ENCODE measurements at places on chromosomes 16 and 17.

DNA sequence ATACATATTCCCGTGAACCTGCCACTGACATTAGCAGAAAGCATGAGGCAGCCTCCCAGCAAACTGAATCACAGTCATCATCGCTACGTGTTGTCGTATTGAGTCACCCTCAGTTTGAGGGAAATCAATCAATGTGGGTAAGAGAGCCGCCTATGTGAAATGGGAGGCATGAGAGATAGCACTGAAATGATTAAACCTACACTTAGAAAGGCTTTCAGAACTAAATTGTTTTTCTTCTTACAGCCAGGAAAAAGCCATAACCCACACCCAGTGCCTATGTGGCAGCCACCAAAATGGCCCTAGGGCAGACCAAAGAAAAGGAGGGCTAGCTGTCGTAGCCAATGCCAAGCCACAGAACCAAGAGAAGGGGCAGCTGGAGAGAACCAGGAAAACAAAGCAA, 90.5 kb downstream of the ADAMTS18 start:
- DNase-seq, result no peak

GRCh38 chr16:4225075-4225474, 16.8 kb downstream of the SRL start:
- no peak for DNase-seq

DNA sequence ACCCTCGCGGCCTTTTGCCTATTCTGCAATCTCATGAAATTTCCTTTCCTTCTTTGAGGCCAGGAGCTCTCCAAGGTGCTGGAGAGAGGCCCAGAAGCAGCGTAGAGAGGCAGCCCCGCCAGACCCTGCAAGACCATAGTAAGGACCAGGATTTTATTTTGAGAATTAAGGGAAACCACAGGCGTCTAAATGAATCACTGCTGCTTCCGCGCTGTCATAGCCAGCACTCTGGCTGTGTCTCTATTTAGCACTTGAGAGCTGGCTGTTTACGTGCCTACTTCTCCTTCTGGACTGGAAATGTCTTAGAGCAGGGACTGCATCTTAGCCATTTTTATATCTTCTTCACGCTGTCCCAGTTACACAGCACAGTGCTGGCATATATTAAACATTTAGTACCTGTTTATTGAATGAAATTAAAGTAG, 37.6 kb upstream of the PIRT start:
- DNase-seq, result no peak

GRCh38 chr17:32927724-32928585, at the start of gene TMEM98:
Gene TMEM98, plus strand, starts transcription at chr17:32928153. Its CDS starts 3,376 bp downstream, at chr17:32931529.
- no peak for DNase-seq

DNA sequence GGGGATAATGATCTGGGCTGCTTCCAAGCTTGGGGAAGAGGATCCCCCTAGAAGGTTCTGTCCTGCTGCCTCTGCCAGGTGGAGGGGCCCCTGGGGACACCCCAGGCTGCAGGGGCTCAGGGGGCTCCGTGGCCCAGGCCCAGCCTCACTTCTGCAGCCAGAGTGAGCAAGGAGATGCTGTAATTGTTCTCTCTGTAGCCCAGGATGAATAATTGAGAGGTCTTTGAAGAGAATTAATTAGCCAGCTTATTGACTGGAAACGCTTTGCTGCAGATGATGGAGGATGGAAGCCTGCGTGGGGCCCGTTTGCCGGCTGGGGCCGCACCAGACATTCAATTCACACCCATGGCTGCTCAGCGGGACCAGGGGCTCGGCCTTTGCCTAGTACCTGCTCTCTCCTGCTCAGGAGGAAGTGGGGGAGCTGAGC, 38.5 kb downstream of the TMEM235 start:
- DNase-seq, result no peak

- DNase-seq, result no peak
Observed at GRCh38 chr16:54210452-54211125, 76.0 kb downstream of the IRX3 start.

GRCh38 chr17:8632061-8632460, 1.5 kb upstream of the MYH10 start:
- DNase-seq, result no peak

- DNase-seq, result no peak
Observed at GRCh38 chr17:74211912-74212208, 1.5 kb upstream of the TTYH2 start.

GRCh38 chr17:58414596-58414997, 2.7 kb downstream of the RNF43 start:
- no peak for DNase-seq

DNA sequence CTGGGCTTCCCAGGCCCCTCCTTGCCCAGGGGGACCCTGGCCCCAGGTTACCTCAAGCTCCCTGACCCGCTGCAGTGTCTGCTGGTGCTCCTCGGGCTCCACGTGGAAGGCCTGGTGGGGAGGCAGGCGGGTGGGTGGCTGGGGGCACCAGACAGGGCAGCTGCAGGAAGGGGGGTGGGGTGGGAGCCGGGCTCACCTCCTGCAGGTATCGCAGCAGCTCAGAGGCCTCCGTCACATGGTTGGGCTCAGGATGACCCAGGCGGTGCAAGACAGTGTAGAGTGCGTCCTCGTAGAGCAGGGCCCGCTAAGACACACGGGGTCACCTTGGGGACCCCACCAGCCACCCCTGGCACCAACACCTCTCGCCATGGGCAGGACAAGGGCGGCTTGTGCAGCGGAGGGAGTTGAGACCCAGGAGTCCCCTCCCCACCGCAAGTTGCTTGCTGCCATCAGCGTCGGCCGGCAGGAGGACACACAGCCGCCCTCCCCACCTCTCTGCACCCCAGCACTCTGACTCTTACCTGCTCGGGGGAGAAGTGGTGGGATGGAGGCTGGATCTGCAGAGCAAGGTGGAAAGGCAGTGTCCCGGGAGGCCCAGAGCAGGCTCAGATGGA, 1.1 kb downstream of the UNC13D start:
- DNase-seq, result no peak

DNA sequence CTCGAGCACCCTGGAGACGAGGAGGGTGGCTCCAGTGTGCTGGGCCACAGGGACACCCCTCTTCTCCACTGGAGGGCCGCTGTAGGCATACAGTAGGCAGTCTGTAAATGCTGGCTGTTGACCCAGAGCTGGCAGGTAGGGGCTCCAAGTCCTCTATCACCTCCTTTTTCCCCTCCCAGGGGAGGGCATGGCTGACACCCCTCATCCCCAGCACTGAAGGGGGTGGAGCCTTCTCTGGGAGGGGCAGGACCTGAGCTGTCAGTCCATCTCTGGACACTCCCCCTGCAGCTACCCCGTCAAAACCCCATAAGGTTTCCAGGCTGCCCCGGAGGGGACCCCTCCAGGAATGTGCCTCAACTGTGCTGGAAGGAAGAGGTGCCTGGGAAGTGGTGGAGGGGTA, 2.4 kb downstream of the KCNJ12 start:
- no peak for DNase-seq

- DNase-seq, result no peak
Observed at GRCh38 chr17:68718926-68719325, 117.8 kb upstream of the FAM20A start.

GRCh38 chr16:457732-458400, 32.4 kb downstream of the RAB11FIP3 start:
- no peak for DNase-seq

DNA sequence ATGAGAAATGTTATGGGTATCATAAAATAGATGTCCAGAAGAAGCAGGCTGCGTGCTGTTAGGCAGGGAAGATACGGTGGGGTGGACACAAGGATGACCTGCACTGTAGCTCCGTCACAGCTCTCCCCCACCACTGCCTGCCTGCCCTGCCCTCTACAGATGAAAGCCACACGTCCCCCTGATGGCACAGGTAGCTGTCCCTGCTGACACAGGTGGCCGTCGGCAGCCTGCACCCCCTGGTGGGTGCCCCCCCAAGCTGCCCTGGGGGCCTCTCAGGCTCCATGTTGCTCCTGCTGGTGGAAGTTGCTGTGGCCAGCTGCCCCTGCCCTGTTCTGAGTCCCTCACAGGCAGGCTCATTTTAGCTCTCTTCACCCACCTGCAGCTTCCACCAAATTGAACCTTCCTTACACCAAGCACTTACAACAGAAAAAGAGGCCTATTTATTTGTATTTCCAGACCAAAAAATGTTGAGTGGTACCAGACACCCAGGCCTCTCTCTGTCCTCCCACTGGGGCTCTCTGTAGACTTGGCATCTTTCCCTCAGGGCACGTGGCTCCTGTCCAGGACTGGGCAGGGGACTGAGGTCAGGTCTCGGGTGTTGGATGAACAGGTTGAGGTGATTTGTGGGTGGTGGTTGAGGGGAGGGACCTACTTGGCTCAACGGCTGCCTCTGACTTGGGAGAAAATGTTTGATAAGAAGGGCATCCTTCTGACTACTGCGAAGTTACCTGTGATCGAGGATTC, 50.1 kb upstream of the CACNG5 start:
- no peak for DNase-seq

- DNase-seq, result no peak
Observed at GRCh38 chr16:54677308-54677950, 253.2 kb upstream of the IRX5 start.

- no peak for DNase-seq
Observed at GRCh38 chr17:31387438-31387837, 4.0 kb upstream of the RAB11FIP4 start.

DNA sequence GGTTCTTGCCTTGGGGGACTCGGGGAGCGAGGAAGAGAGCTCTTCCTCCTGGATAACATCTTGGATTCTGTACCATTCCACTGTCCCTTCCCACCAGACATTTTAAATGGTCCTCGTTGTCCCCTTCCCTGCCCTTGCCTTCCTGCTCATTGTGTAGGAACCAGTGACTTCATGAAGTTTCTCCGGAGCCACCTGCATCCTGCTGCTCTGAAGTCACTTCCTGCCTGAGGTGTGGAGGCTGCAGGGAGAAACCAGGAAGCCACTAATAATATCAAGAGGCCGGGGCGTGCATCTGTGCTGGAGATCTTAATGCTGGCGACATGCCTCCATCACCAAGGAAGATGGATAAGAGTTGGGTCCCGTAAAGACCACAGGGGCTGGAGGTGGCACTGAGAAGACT, 6.2 kb upstream of the SLC16A13 start:
- no peak for DNase-seq

DNA sequence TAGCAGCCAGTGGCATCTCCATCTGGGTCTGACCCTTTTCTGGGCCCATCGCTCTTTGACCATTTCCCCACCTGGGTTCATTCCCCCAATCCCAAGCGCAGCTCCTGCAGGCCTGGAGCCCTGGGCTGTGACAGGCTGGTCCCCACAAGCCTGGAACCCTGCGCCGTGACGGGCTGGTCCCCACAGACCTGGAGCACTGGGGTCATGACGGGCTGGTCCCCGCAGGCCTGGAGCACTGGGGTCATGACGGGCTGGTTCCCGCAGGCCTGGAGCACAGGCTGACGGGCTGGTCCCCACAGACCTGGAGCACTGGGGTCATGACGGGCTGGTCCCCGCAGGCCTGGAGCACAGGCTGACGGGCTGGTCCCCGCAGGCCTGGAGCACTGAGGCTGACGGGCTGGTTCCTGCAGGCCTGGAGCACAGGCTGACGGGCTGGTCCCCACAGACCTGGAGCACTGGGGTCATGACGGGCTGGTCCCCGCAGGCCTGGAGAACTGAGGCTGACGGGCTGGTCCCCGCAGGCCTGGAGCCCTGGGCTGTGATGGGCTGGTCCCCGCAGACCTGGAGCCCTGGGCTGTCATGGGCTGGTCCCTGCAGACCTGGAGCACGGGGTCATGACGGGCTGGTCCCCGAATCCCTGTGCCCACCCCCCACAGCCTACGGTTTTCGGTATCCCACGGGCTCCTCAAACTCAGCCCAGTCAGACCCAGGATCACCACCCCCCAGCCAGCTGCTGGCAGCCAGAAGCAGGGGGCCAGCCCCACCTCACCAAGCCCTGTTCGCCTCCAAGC, 16.6 kb downstream of the TMC6 start:
- DNase-seq, result no peak

DNA sequence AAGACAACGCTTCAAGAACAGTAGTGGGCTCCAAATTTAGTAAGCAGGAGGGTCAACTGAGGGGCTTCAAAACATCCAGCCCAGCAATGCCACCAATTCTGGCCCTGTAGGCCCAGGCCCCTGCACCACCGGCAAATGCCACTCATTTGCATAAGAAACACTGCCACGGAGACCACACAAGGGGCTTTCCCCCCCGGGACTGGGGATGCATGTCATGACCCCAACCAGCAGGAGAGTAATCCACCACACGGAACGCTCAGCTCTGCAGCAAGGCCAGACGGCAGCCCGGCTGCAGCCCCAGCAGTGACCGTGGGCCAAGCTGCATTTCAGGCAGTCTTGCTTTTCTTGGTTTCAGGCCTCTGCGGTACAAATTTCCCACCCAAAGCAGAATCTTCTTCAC, 14.1 kb downstream of the TMEM11 start:
- DNase-seq, result no peak

- no peak for DNase-seq
Observed at GRCh38 chr16:52074133-52074532, 472.8 kb downstream of the TOX3 start.

GRCh38 chr17:60153606-60154390, 4.0 kb downstream of the CA4 start:
- no peak for DNase-seq

DNA sequence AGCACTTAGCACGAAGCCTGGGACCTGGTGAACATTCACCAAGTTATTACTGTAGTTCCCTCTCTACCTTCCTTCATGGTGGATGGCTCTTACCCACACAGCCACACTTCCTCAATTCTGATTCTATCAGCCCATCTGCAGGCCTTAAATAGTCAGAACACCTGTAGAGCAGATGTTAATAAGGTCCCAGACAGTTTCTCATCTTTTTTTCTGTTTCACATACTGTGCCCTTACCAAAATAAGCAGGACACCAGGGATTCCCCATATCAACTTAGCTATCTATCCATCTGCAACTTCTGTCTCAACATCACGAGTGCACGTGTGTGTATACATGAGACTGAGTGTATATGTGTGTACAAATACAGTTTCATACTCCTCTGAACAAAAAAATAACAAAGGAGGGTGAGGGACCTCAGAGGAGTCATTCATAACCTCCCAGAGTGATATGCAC, 2.8 kb downstream of the RECQL5 start:
- no peak for DNase-seq

GRCh38 chr17:44066204-44066930, at the start of gene LSM12:
Gene LSM12, minus strand, starts transcription at chr17:44066671. Its CDS starts 84 bp downstream, at chr17:44066587.
- DNase-seq, result no peak

DNA sequence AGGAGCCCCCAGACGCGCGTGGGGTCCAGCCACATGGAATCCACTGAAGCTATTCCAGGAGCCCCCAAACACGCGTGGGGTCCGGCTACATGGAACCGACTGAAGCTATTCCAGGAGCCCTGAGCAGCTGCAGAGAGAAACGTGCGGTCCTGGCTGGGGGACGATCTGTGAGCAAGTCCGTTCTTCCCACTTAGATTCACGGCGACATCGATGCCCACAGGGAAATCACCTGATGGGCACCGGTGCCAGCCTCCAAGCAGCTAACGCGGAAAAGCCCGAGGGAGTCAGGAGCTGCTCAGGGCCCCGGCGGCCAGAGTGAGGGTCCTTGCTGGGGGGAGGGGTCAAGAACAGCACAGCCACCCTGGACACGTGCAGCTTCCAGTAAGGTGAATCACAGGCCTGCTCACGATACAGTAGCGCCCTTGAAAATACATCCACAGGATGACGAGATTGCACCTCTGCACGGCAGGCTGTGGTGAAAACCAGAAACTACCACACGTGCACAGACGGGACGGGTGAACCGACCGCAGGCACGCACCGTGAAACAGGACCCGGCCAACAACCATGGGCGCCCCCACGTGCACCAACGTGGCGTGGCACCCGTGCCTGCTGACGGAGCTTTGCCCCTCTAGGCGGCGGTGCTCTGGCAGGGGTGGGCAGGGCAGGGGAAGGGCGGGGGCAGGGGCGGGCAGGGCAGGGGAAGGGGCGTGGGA, 77.7 kb upstream of the GNG13 start:
- DNase-seq, result no peak

Data from esophagus squamous epithelium (tissue), 5 donors.